ENCODE measurements at places on chromosomes 1 and 21. TPM values are rescaled to one million over a fixed set of nuclear protein-coding genes. Genes with fewer than 3 reads are reported as not detected.

DNA sequence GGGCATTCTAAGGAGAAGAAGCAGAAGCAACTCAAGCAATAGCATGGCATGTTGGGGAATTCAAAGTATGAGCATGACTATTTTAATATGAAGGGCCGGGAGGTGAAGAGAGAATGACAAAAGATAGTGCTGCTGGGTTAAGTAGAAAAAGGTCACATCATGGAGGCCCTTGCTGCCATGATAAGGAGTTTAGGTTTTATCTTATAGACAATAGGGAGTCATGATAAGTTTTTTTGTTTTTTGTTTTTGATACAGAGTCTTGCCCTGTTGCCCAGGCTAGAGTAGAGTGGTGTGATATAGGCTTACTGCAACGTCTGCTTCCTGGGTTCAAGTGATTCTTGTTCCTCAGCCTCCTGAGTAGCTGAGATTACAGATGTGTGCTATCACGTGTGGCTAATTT, 3.1 kb downstream of the BNIPL start:
- H3K27ac ChIP-seq, result no peak overlapping the region
- no peaks in the 10 kb centered on the region for H3K27me3 ChIP-seq
- H3K4me3 ChIP-seq, result no peak overlapping the region
- H3K4me1 ChIP-seq, result peaks cover 9% of the 10 kb centered on the region

The NPPB gene
- not detected for total RNA-seq

GRCh38 chr1:221734187-221734586, 7.7 kb downstream of the DUSP10 start:
- DNase-seq, result no peak
- H3K36me3 ChIP-seq, result peaks cover 34% of the 10 kb centered on the region
- H3K27me3 ChIP-seq, result no peaks in the 10 kb centered on the region
- peaks cover 46% of the 10 kb centered on the region for H3K4me1 ChIP-seq
- H3K4me3 ChIP-seq, result no peak overlapping the region

DNA sequence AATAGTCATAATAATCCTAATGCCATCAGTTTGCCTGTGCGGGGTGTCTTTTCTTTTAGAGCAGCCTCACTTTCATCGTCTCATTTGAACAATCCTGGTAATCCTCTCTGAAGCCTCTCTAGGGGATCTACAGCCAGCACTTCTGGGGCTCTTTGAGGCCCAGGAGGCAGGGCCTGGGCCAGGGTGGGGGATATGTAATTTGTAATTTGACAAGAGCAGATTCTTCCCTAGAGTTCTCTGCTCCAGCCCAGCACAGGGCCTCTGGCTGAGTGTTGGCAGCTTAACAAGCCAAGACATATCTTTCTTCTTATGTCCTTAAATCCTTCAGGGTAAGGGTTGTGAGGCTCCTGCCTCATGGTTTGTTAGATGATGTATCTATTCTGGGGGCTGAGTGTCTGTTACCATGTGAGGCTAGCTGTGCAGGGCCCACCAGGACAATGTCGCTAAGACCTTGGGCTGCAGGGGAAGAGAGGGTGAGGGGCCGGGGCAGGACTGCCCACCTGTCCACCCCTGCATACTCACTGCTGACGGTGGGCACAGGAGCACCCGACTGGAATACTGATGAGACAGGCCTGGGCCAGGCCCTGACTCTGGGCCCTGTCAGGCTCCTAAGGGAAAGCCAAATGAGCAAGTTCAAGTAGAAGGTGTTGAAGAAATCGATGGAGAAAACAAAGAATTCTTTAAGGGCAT, 45.3 kb upstream of the PARP1 start:
- no peak overlapping the region for H3K4me3 ChIP-seq
- H3K4me1 ChIP-seq, result peaks cover 12% of the 10 kb centered on the region
- no peak for DNase-seq
- no peaks in the 10 kb centered on the region for H3K27me3 ChIP-seq
- no peaks in the 10 kb centered on the region for H3K36me3 ChIP-seq
